ENCODE measurements at places on chromosomes 1 and 21.

DNA sequence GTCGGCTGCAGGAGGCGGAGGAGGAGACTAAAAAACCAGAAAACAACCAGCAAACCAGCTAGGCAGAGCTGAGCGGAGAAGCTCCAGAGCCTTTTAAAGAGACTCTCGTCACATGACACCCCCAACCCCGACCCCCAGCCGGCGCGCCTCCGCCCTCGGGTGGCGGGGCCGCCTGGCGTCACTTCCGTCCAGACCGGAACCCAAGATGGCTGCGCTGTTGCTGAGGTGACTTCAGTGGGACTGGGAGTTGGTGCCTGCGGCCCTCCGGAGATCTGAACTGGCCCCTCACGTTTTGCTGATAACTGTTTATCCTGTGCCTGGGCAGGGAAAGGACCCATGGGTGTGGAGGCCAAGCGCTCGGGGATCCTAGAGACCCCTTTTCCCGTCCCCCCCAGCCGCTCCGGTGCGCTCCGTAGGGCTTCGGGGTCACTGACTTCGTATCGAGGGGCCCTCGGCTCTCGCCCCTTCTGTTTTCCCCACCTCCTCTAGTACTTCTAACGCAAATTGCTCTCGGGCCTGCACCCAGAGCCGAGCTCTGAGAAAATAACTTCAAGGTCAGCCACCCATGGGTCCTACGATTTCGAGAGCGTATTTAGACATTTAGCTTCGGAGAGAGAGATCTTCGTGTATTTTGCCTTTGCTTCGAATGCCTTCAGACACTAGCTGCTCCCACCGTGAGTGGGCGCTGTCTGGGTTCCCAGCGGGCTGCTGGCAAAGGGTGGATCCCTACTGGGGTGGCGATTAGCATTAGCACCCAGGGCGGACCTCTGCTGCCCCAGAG is at the start of gene SDHC:
SDHC (plus strand) TSS at position 181 of the 781 bp plus-strand sequence; CDS start at position 206, 25 bp downstream.
- peak; percentile 85 for DNase-seq

DNA sequence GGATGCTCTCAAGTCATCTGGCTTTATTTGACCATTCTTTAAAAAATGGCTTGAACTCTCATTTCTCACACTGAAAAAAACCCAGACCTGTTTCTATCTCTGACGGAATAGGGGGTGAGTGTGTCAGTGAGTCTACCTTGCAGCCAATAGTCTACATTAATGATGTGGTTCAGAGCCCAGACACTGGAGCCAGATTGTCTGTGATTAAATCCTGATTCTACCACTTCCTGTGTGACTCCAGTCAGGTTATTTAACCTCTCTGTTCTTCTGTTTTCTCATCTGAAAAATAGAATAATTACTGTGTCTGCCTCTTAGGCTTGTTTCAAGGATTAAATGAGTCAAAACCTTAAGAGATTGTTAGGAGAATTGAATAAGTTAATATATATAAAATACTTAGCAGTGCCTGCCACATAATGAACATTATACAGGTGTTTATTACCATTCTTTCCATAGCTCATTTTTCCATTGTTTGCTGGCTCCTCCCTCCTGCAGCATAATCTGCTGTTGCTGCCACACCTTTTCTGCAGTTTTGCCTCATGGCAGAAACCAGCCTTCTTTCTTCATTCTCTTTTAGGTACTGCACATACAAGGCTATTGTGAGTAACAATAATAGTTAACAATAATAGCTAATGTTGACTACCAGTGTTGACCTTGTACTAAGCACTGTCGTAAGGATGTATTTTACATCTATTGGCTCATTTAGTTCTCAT is 157.6 kb upstream of the IVNS1ABP start:
- no peak for DNase-seq

DNA sequence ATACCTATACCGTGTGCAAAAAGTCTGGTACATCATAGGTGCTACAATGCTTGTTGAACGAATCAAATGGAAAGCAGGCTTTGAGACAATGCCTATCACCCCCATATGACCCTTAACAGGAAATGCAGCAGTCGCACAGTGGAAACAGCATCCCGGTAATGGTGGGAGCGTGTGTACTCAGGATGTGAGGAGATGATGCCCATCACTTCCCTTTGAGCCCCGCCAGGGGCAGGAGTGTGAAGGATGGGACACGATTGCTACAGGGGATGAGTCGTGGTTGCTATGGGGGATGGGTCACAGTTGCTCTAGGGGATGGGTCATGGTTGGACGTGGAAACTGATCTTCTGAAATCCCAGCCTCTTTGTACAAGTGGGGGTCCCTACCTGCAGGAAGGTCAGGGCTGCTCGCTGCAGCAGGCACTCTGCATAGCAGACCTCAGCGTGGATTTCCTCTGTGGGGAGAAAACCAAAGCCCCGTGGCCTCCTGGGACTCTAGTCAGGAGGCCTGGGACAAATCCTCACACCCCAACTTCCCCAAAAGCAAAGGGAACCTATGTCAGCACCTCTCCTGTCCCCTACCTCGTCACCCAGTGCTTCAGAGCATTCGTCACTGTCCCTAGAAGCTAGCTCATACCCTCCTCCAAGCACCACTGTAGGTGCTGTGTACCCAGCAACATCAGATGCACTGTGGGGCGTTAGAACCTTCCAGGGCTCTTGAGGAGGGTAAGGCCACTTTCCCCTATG is 19.3 kb downstream of the TTC39A start:
- DNase-seq: no peak

- DNase-seq: no peak
Measured at GRCh38 chr21:41269535-41269934, 47.1 kb upstream of the FAM3B start.

DNA sequence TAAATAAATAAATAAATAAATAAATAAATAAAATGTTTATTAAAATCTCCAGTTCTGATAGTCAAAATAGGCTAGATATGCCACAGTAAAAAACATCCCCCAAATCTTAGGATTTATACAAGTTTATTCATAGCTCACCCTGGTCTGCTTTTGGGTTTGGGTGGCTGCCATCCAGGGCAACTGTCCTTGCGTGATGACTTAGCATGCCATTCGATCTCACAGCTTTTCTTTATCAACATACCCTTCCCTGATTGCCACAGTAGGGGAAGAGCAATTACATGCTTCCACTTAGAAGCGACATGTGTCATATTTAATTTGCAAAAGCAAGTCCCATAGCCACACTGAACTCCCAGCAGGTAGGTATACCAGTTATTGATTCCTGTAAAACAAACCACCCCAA is 52.7 kb downstream of the TEX35 start:
- no peak for DNase-seq

DNA sequence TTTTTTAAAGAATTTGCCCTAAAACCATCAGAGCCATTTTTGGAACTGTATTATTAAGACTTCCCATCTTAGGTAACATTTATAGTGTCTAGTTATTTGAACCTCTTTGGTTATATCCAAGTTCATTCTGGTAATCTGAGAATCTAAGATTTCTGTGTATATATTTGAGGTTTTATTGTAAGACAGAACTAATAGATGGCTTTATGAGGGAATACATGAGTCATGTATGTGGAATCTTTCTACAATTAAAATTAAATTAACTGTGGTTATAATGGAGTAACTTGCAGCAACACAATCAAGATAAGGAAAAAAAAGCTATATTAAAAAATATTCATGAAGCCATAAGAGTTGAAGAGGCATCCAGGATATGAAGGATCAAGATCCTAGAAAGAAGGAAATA is 92.1 kb downstream of the UBE2U start:
- DNase-seq: no peak

GRCh38 chr1:76826072-76826845 is 41.0 kb upstream of the ST6GALNAC5 start:
- no peak for DNase-seq

DNA sequence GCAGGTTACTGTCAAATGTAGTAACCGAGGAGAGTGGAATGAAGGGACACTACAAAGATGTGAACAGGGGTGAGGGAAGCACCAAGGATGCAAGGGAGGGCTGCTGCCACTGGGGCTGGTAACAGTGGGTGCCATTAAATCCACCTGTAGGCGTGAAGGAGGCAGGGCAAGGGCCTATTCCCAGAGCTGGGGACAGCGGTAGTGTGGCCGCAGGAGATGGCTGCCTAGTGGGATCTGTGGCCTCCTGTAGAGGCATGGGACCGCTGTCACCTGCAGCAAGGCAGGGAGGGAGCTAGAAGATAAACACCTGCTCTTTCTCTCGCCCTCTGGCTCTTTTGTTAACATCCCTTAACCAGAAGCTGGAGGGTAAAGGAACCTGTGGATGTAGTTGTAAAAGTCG is 80.5 kb upstream of the CNIH3 start:
- no peak for DNase-seq

GRCh38 chr1:92425617-92426016 is 61.1 kb downstream of the GFI1 start:
- DNase-seq: no peak

DNA sequence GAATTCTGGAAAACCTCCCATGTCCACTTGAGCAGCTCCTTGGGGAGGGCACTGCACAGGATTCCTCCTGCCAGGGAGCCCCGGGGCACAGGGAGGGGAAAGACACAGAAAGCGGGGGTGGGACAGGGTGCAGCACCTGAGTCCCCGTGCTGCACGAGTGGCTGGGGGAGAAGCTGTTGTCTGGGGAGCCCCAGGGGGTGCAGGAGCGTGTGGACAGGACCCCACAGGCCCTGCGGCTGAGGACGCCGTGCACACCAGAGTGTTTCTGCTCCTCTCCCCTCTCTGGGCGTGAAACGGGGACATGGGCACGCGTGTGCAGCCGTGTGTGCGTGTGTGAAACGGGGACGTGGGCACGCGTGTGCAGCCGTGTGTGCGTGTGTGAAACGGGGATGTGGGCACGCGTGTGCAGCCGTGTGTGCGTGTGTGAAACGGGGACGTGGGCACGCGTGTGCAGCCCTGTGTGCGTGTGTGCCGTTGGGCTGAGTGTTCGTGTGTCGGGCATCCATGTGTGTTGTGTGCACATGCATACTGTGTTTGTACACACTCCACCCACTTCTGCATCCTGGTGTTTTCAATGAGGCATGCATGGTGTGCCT is 21.9 kb downstream of the FAAP20 start:
- DNase-seq: no peak

DNA sequence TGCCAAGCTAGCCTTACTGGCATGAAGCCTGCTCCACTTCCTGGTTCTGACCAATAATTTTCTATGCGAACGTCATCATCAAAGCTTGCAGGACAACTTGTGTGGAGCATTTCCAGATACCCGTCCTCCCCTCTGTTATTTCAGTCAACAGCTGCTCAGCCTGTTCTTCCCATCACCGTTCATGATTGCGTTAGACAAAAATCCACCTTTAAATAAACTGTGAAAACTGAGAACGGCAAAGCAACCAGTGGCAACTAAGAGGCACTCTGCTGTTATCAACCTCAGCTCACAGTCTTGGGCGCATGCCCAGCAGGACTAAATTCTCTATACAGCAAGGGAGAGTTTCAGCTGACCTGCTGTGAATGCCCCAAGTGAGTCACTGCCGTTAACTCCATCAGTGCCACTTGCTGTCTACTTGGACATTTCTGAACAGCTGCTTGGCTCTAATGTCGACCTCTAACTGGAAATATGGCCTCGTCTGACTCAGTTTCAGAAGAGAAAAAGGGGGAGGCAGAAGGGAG is 207.4 kb upstream of the RUNX1 start:
- no peak for DNase-seq

GRCh38 chr1:153978274-153978909 is 918 bp upstream of the JTB start:
- DNase-seq: no peak

GRCh38 chr1:14304381-14304865 is 294.1 kb upstream of the KAZN start:
- no peak for DNase-seq

DNA sequence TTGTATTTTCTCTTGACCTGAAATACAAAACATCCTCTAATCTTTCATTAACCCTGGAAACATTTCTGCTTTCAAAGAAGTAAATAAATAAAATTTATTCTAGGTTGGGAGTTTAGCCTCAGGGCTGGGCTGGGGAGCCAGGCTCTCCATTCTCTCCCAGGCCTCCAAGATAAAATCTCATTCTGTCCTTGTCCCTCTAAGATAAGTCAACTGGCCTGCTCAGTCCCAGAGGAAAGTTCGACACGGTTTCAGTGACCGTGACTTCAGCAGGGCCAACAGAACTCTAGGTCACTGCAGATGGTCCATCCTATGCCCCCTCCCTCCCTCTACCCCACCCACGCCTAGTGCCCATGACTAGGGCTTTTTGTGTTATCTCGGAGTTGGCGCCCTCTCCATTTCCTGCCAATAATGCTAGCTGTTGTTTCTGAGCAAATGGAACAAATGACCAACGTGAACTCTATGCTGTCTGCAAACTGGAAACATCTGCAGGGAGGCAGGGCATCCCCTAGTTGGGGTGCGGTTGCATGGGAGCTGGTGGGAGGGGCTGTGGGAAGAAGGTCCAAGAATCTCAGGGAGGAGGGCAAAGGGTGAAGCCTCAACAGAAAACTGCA is 10.1 kb upstream of the ADORA3 start:
- no peak for DNase-seq

DNA sequence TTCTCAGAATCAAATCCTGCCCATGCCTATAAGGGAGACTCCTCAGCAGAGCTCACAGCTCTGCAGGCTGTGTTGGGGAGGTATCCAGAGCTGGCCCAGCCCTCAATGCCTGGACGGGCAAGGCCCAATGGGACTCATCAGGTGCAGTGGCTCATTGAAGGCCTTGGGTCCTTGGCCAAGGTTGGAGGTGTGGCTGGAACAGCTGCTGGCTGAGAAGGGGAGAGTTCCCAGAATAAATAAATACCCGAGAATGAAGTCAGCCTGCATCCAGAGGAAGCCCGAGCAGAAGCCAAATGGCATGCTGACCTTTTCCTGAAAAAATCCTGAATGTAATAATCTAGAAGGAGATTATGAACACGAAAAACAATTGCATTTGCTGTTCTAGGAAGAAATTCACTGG is 25.2 kb upstream of the IKBKE start:
- DNase-seq: no peak

DNA sequence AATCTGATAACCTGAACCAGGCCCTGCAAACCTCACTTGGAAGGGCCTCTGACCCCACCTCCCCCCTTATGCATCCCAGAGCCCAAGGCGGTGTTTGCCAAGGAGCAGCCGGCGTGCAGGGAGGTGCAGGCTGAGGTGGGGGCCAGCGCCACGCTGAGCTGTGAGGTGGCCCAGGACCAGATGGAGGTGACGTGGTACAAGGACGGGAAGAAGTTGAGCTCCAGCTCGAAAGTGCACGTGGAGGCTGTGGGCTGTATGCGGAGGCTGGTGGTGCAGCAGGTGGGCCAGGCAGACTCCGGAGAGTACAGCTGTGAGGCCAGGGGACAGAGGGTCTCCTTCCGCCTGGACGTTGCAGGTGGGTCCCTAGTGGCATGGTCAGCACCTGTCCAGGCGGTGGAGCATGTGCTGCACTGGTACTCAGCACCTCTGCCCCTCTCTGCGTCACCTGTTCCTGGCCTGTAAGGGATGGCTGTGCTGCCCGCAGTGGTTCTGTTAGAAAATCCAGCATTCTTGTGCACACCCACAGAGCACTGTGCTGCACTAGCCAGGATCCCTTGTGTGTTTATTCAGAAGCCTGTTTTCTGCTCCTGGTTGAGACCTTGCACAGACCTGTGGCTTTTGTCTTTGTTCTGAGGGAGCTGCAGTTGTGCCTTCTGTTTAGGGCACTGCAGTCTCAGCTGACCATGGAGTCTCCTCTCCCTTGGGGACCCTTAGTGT is 11.6 kb downstream of the OBSCN start:
- no peak for DNase-seq
